ENCODE measurements at places on chromosomes 11 and 22.

- no peak for DNase-seq
Measured at GRCh38 chr11:118206391-118207031, 18.3 kb downstream of the JAML start.

- DNase-seq: no peak
Measured at GRCh38 chr22:37273126-37273845, 9.0 kb upstream of the CYTH4 start.

- DNase-seq: no peak
Measured at GRCh38 chr11:73584831-73585230, 13.1 kb downstream of the FAM168A start.

DNA sequence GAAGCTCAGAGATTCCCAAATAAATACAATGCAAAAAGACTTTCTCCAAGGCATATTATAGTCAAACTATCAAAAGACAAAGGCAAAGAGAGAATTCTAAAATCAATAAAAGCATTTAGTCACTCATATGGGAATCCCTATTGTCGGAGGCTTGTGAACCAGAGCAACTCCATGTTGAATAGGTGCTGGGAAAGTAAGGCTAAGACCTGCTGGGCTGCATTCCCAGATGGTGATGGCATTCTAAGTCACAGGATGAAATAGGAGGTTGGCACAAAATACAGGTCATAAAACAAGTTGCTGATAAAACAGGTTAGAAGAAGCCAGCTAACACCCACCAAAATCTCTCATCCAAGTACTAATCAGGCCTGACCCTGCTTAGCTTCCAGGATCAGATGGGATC lies 84.5 kb downstream of the JRKL start:
- DNase-seq: no peak

- DNase-seq: no peak
Measured at GRCh38 chr22:41947424-41948080, 600 bp upstream of the CENPM start.

DNA sequence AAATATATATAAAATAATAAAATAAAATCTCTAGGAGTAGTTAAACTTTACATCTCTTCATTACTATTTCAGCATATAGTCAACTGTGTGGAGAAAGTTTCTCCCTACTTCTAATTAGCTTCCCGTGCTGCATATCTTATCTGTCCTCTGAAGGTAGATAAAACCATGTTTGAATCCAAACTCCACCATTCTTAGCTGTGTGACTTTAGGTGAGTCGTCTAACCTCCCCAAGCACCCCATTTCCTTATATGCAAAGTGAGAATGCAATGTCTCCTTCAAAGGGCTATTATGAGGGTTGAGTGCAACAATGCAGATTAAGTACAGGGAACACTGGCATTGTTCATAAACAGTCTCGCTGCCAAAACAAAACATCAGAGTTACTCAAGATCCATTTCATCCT lies 80.8 kb upstream of the DRD2 start:
- no peak for DNase-seq

DNA sequence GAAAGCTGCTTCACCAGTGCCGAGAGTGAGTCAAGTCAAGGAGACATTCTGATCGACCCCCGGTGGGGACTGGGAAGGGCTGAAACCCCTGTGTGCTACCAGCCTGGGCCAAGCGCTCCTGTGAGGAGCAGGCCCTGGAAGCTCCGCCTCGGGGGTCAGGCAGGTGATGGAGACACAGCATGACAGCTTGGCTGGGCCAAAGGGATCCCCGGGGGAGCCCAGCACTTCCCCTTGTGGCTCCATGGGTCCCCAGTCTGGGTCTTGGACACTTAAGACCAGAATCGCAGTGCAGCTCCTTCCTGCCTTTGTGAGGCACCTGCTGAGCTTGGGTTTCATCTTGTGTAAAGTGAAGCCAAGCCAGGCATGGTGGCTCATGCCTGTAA lies 89.2 kb downstream of the MORC2 start:
- no peak for DNase-seq

DNA sequence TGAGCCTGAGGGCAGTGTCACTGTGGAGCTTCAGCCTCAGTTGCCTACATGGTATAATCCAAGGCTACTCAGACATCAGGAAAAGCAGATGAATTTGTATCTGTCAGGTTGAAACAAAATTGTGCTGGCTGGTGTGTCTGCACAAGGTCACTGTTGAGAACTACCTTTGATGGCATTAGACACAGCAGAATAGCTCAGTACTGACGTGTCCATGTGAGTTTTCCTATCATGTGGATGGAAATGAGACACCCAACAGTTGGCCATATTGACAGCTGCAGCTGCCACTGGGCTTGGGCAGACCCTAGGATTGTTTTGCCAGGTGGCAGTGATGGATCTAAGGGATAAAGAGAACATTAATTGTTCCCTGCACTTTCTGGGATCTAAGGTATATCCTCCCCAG lies 15.8 kb downstream of the CCDC134 start:
- no peak for DNase-seq

- DNase-seq: no peak
Measured at GRCh38 chr11:29231991-29232390, 784.8 kb downstream of the KCNA4 start.

DNA sequence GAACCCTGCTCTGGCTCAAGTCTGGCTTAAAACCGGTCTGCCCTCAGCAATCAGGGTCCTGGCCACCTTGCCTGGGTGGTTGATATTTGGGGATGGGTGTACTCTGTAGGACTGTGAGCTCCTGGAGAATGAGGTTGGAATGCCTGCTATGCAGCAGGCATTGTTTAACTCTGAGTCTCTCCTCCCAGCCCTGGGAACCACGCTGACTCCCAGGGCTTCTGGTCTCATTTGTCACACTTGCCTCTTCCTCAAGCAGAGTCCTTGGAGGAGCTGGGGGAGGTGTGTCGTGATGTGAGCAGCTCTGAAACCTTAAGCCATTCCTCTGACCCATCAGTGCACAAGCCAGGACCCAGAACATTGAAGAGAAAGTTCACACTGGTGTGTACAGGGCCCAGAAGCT lies 340.1 kb downstream of the MN1 start:
- DNase-seq: no peak

- DNase-seq: no peak
Measured at GRCh38 chr11:71182791-71183677, 69.3 kb downstream of the SHANK2 start.

- no peak for DNase-seq
Measured at GRCh38 chr22:43885786-43886185, 6.0 kb downstream of the PNPLA5 start.

DNA sequence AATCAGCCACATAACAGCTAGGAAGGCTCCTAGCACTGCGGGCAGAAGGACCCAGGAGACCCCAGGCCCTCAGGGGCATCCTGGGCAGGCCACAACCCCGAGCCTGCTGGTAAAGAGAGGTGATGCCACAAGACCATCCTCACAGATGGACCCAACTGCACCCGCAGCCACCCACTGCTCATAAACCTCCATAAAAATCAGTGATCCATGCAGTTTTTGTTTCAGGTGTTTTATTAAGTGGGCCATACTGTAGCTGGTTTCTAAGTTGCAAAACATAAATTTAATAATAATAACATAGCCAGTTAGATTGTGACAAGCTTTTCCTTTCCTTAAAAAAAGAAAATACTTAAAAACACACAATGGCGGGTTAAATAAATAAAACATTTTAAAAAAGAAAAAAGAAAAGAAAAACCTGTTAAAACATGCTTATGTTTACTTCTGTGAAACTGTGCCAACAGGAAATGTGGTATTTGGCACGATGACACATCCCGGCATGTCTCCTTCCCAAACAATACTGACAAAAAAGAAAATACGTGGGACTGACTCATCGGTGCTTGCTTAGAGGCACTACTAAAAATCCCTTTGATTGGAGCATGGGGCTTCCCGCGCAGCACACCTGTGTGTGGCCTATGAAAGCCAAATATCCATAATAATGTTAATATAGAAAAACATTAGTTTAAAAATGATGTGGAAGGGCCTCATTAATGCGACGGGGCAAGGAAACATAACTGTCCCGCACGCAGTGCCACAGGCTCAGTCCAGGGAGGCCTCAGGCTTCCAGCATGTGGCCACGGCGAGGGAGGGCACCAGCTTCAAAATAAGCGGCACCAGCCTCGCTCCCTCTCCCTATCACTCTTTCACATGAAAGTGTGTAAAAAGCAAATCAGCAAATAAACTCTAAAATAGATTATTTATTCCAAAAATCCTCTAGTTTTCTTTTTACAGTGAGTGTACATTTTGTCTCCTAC lies 47.5 kb upstream of the SCUBE2 start:
- DNase-seq: no peak

- DNase-seq: no peak
Measured at GRCh38 chr11:14687943-14688627, 44.5 kb downstream of the PDE3B start.

- DNase-seq: no peak
Measured at GRCh38 chr11:26335903-26336302, 4.0 kb downstream of the ANO3 start.

All from hypothalamus (tissue), 51 donors.